Omental fat pad (tissue), 4 donors: ENCODE measurements at places on chromosomes 4 and X.

DNA sequence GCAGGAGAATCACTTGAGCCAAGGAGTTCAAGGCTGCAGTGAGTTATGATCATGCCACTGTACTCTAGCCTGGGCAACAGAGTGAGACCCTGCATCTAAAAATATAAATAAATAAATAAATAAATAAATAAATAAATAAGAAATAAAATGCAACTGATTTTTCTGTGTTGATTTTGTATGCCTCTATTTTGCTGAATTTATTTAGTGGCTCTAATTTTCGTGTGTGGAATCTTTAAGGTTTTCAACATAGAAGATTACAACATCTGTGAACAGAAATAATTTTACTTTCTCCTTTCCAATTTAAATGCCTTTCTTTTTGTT, 30.9 kb upstream of the ABCG2 start:
- no peak for DNase-seq

DNA sequence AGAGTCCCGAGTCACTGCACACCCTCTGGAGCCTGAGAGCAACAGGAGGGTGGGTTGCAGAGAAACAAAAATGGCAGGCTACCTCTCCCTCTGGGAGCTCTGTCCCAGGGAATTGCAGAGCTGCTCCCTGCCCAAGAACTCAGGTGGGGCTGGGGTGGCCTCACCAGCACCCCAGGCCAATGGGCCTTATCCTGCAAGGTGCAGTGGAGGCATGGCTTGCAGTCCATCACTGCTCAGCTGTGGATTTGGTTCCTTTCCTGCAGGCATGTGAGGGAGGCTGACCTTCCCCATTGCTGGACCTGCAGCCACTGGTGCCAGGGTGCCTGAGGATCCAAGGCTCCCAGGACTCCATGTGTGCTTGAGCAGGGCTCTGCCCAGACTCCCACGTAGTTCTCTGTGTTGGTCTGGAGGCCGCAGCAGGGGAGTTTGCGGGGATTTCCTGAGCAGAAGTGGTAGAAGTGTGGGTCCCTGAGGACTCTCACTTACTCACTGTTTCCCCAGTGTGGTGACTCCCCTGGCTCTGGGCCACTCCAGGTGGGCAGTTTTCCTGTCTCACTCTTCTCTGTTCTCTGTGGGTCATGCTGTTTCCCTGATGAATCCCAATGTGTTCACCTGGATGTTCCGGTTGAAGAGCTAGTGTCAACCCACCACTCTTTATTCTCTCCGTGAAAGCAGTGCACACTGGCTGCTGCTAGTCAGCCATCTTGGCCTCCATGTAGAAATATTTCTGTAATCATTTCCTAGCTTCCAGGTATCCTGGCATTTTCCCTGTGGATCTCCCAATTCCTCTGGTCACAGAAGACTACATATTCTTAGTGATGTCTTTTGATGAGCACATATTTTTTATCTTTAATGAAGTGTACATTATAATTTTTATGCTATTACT, 82.3 kb downstream of the ARHGAP24 start:
- DNase-seq: no peak

DNA sequence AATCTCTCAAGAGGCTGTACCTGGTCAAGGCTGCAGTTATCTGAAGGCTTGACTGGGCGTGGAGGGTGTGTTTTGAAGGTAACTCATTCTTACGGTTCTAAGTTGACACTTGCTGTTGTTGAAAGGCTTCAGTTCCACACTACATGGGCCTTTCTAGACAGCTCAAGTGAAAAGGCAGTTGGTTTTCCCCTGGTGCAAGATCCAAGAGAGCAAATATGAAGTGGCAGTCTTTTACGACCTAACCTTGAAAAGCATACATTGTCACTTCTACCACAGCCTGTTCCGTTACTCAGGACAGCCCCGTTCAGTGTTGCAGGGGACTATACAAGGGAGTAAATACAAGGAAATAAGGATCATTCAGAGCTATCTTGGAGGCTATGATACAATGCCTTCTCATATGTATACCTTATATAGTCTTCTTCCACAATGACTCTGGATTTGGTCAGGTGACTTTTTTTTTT, 46.2 kb downstream of the PDS5A start:
- no peak for DNase-seq

DNA sequence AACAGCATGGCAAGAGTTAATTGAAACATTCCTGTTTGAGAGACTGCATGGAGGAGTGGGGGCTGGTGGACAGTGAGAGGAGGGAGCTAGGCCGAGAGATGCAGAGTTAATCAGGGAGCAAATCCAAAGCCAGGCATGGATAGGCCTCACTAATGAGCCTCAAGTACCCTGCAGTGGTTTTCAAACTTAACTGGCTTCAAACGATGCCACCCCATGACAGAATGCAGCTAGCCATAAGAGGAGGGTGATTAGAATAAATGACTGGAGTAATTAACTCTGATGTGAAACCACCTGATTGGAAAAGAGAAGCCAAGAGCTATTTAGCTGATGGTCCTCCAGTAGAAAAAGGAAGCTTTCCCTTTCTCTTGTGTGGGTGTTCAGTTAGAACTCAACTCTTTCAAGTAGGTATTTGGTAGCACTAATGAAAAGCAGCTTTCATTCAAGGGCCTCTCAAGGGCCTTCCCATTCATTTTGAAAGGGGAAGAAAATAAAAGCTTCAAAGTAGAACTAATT, 215.4 kb upstream of the MAB21L2 start:
- no peak for DNase-seq

GRCh38 chrX:150465881-150466775, 102.3 kb upstream of the MTM1 start:
- no peak for DNase-seq

DNA sequence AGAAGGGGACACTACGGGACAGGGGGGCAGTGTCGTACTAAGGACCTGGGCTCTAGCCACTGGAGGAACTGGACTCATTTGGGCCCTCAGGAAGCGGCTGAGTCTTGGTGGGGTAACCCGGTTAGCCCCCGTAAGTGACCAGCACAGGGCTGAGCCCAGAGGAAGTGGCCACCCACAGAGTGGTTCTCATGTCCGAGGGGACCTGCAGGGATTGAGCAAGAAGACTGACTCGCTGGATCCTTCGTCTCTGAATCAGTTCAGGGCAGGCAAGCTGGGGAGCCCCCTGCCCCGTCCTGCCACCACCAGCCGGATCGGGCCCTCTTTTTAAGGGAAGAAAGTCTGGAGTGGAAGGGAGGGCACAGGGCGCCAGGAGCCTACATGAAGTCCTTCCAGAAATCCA, 719 bp upstream of the BGN start:
- DNase-seq: no peak

DNA sequence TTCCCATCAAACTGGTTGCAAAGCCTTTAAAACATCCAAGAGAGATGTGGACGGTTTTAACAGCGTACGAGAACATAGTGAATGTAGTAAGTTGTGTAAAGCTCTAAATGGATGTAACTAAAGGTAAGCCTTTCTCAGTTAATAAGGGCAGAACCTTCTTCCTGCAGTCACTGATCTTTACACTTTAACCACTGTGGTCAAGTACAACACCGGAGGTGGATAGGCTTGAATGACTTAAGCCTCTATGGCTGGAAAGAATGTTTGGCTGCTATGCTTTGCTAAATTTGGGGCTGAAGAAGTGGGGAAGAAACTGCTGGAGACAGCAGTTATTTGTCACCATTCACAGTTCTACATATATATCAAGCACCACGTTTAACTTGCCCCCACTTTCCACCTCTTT, 285.1 kb upstream of the FMR1 start:
- no peak for DNase-seq

GRCh38 chr4:153022241-153022715, 86.2 kb downstream of the FHDC1 start:
- no peak for DNase-seq

DNA sequence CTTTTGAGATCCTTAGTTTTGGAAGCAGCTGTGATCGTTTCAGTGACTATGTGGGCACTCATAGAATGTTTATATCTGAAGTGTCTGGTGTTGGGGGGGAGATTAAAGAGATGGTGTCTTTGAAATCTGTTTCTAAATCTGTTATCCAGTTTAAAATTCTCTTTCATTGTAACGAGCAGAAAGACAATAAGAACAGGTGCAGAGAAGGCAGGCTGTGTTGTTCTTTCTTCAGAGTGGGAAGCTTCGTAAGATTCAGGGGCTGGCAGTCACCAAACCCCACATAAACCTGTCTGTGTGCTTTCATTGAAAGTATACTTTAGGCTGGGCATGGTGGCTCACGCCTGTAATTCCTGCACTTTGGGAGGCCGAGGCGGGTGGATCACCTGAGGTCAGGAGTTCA, 16.3 kb upstream of the DHRSX start:
- no peak for DNase-seq

DNA sequence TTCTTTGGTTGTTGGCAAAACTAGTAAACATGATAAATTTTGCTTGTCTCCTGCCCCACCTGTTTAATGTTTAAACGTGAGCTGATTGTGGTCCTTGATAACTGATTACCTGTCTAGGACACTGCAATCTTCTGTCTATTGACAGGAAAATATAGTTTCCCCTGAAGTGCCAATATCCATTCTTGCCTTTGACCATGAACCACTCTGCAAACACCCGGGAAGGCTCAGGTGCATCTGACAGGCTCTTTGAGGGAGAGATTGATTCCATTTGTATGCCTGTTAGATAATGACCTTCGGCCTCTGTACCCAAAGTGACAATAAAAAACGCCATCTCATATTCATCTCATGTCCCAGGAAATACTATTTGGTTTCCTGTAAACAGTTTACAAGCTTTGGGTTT, 453.0 kb downstream of the CENPC start:
- no peak for DNase-seq

GRCh38 chr4:108535757-108536156, 84.6 kb upstream of the RPL34 start:
- no peak for DNase-seq

DNA sequence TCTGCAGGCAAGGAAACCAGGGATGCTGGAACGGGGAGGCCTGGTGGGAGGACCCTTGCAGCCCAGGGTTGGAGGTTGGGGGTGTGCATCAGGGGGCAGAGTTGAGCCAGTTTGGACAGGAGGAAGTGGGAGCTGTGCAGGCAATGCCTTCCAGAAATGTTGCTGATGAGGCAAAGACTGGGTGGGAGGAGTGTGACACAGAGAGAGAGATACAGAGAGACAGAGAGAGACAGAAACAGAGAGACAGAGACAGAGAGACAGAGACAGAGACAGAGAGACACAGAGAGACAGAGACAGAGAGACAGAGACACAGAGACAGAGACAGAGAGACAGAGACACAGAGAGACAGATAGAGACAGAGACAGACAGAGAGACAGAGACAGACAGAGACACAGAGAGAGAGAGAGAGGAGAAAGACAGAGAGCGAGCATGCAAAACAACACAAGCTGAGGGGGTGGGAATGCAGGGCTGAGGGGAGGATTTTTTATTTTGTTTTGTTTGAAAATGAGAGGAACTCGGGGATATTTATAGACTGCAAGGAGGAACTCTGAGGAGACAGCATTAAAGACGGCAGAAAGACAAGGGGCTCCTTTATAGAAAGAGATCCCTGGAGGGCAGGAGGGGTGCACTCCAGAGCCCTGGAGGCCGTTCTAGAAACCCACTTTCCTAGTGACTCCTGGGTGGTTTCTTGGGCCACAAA, 1.9 kb upstream of the HAUS3 start:
- DNase-seq: no peak

GRCh38 chr4:15151033-15151432, 148.8 kb downstream of the CPEB2 start:
- DNase-seq: no peak

- DNase-seq: no peak
These were observed 232.9 kb upstream of the ANKRD50 start for GRCh38 chr4:124945422-124945821.

DNA sequence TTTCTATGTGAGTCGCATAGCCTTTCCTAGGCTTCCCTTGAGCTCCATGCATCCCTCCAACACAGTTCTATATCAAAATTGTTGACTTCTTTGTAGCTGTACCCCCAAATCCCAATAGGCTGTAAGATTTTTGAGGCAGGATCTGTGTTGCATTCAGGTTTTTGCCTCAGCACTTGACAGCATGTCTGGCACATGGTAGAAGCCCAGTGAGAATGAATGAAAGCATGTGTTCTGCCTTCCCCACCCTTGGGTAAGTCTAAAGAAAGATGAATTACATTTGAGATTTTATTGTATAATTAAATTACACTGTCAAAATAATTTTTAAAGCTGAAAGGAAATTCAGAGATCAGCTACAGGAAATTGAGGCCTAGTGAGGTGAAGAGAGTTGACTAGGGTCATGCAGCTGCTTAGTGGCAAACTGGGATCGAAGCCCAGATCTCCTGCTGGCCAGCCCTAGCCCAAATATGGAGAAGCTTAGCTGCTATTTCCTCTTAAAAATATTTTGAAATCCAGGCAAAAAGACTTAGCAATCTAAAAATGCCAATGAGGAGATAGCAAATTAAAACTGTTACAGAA, 122.5 kb downstream of the SPATA18 start:
- DNase-seq: no peak

GRCh38 chr4:137452799-137453198, 79.5 kb downstream of the PCDH18 start:
- DNase-seq: no peak

GRCh38 chrX:153526042-153526441, 8.6 kb downstream of the ATP2B3 start:
- no peak for DNase-seq

DNA sequence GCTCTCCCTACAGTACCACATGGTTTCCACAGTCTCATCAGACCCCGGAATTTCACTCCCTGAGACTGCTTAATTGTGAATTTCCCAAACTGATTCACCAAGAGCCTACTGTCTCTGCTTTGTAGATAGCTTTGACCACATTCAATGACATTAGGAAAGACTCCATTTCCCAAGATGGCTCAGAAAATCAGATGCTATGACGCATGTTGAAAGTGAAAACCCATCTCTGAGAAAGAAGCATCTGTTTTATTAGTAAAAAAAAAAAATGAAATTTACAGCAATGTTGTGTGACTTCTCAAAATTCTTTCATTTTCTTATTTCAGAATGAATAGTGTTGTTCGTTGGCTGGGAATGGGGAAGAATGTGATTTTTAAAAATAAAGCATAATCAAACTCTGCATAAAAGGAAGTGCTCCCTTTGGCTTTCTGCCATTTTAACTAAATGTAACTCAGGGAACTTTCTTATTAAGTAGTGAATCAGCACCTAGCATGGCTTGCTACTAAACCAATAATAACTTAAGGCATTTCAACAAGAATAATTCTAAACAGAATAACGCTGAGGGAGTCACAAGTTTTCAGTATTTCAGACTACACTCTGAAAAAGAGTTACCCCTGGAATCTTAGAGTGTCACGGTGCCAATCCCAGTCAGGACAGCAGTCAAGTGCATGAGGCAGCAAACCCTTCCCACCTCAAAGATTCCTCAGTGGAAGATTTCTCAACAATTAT, 97.4 kb upstream of the MYOZ2 start:
- no peak for DNase-seq

DNA sequence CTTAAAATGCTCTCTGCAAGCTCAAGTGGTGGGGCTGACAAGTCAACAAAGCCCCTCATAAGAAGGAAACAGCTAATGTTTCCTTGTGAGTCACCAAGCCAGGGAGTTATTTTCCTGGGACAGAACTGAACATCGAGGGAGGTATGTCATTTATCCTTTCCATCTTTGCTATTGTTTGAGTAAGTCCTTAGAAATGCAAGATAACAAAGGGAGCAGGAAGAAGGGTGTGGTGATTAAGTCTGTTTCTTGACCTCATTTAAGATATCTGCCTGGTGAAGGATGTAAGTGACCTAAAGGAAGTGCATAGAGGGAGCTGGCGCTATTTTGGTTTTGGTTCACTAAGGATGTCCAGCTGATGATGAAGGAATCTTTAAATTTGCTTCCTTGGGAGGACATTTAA, 39.9 kb downstream of the ATG4A start:
- no peak for DNase-seq

GRCh38 chrX:107672955-107673378, 44.7 kb downstream of the PRPS1 start:
- DNase-seq: no peak

GRCh38 chr4:15145709-15146108, 143.4 kb downstream of the CPEB2 start:
- no peak for DNase-seq
